Stimulated activated CD4-positive, alpha-beta T cell treated with anti-CD3 and anti-CD28 coated beads, Interleukin-2, amount 100 ng/mL, for 24 hours (primary cell): ENCODE measurements at places on chromosomes 7 and 10.

DNA sequence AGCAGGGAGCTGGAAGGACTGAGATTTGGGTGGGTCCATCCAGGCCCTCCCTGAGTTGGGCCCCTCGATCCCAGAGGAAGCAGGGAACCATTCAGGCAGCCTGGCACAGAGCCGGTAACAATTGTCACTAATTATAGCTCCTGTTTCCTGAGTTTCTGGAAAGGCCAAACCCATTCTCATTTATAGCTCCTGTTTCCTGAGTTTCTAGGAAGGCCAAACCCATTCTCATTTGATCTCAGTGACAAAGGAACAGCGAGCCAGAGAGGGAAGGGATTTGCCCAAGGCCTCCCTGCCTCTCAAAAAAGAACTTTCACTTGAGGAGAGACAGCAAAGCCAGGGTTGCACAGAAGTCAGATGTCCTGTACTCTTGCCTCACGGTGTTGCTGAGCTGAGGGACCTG lies 521.9 kb downstream of the TYW1 start:
- DNase-seq, result no peak

DNA sequence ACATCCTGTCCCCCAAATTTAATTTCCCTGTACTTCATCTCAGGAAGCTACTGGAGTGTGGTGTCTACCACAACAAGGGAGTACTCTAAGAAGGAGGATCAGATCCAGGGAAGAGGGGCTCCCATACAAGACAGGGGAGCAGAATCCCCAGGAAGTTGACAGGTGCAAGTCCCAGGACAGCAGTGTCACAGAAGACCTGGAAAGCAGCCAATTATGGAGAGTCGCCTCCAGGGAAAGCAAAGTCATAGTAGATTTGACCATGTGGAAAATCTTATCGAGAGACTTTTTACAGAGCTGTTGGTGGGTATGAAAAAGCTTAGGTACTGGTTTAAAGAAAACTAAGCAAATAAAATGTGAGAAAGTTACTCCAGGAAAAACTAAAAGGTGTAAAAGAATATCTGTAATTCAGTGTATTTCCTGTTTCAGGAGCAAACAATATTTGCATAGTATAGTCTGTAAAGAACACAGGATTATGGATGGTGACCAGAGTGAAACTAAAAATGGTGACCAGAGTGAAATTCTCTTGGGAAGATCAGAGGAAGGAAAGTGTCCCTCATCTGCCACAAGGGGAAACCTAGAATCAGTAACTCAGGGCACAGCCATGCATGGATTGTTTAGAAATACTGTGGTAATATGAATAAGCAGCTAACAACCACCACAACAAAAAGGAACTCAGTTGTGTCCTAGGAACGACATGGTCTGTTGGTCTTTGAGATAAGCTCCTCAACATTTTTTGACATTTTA lies 44.5 kb downstream of the LANCL2 start:
- no peak for DNase-seq

DNA sequence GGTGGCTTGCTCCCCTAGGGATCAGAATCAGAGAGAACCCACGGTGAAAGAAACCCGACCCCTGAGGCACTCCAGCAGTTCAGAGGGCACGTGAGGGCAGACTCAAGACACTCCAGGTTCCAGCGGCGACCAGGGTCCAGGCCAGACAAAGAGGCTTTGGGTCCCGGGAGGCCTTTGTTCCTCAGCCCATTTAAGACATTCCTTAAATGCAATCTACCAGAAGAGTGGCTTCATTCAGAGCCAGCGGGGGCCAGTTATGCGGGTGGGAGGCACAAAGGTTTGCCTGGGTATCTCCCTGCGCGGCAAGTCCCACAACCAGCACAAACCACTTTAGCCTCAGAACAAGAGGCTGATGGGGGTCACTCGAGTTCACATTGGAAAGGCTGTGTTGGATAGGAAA lies 53.6 kb downstream of the AFAP1L2 start:
- no peak for DNase-seq

GRCh38 chr10:112835944-112836451 lies 114.0 kb upstream of the TCF7L2 start:
- DNase-seq, result no peak

- no peak for DNase-seq
Observed at GRCh38 chr7:467393-467828, 52.2 kb downstream of the PDGFA start.

GRCh38 chr7:99229234-99229633 lies 21.3 kb upstream of the KPNA7 start:
- DNase-seq, result no peak

- DNase-seq, result no peak
Observed at GRCh38 chr7:79453558-79454360, at the start of gene MAGI2. MAGI2 (minus strand) TSS chr7:79453667; CDS start chr7:79453320, 347 bp downstream.

GRCh38 chr7:117011419-117012260 lies 58.3 kb downstream of the ST7 start:
- no peak for DNase-seq

DNA sequence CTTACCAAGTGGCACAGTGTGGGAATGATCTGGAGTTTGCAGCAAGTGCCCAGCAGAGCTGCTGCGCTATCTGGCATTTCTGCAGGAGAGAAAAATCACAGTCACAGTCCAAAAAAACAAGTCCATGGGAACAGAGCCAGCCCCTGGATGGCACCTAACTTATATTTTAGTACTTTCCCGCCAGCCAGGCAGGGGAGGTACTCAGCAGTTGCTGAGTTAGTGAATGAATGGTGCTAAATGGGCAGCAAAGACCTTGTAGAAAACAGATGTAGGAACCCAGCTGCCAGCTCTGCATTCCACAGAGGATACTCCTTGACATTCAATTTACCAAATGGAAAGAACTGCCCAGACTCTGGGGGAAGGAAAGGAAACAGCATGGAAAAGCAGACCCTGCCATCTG lies 54.5 kb downstream of the GSDME start:
- DNase-seq, result no peak

GRCh38 chr7:135620980-135621850 lies 41.1 kb upstream of the STMP1 start:
- DNase-seq, result peak; percentile 23

DNA sequence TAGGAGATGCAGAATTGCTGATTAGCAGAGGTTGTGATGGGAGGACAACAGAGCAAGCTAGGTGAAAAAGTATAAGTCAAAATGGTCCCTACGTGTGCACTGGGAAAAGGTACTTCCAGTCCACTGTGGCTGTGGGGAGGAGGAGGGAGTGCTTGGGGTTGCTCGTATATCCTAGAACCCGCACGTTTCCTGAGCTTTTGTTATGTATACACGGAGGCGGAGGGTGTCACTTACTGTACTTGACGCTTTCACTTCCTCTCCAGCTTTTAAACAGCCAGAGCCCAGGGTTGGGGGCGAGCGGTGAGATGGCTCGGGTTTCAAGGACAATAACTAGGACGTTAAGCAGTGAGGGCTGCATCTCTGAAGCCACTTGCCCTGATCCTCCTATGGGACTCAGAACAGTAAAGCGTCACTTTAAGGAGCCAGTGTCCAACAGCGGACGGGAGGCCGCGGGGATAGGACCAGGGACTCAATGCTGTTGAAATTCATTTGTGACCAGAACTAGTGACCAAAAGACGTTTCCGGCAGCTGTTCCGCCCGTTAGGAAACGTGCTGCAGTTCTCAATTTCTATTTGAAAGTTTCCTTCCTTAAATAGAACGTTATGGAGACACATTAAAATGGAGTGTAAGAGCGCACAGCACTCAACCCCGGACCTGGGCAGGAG lies 985 bp upstream of the ETV1 start:
- DNase-seq, result peak; percentile 3

DNA sequence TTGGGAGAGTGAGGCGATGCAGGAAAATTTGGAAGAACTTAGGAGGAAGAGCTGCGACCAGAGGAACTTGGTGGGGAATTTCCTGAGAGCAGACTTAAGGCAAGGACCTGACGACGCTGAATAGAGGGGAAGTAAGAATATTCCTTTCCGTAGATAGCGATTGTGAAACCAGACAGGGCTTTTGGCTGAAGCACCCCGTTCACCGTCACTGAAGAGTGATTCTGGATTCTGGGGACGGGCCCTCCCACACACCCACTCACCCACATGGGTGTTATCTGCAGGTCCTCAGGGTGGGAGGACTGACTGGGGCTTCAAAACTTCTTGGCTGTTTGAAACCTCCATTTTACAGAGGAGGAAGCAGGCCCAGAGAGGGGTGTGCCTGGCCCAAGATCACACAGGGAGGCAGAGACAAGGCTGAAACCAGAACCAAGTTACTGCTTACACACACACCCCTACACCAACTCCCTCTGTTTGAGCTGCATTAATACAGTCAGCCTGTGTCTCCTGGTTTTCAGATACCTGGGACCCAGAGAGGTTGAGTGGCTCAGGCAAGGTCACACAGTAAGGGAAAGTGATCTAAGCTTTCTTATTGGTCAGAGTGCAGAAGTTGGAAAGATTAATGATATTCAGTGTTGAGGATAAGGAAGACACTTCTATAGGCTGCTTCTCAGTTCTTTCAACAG lies 37.2 kb upstream of the CDH23 start:
- DNase-seq, result no peak

GRCh38 chr7:47583739-47584535 lies 2.0 kb upstream of the TNS3 start:
- DNase-seq, result no peak

- DNase-seq, result no peak
Observed at GRCh38 chr10:15408557-15408956, 37.5 kb upstream of the FAM171A1 start.

DNA sequence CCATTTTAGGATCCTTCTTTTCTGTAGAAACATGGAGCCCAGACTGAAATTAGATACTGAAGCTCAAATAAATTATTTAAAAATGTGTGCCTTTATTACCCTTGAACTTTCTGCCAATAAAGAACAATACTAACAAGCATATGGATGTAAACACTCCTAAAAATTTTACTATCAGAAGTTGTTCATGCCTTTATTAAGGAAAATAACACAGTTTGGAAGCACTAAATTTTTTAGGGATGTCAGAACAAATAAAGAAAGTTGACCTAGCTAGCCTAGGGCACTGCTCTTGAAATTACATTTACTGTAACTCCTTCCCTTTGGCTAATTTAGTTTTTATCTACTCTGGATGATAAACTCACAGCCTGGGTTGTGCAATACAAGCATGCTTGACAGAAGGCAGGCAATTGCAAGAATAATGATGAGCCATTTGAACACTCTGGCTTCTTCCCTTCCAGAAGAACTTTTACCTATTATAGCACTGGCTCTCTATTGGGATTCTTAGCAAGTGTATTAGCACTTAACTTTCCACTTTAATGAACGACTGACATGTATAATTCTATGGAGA lies 351.7 kb upstream of the C7orf33 start:
- DNase-seq, result no peak

GRCh38 chr7:147432079-147432478 lies 1158.5 kb upstream of the C7orf33 start:
- DNase-seq, result no peak

DNA sequence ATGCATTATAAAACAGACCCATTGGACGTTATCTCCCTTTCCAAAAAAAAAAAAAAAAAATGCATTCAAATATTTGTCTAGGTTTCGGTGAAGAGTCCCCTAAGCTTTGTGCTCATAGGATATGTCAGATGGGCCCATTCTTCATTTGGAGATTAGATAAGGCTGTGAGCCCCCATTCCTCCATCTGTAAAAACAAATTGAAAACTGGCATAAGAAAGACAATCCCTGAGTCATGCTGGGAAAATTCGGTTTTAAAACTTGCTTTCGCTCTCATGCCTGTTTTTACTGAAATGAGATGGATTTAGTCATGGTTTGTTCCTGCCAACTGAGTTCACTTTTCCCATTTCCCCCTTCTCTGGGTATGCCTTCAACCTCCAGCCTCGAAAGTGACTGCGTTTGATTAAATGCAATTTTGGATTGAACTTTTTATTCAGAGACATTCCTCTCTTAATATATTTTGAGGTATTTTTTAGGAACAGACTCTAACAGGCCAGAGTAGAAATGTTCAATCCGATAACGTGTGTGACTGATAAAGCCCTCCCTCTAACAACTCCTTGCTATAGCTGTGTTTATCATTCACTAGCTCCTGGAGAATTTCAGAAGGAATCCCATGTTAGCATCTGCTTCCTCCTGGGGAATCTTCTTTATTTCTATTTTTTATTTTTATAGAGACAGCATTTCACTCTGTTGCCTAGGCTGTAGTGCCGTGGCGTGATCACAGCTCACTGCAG lies 190.9 kb upstream of the LYZL2 start:
- no peak for DNase-seq

DNA sequence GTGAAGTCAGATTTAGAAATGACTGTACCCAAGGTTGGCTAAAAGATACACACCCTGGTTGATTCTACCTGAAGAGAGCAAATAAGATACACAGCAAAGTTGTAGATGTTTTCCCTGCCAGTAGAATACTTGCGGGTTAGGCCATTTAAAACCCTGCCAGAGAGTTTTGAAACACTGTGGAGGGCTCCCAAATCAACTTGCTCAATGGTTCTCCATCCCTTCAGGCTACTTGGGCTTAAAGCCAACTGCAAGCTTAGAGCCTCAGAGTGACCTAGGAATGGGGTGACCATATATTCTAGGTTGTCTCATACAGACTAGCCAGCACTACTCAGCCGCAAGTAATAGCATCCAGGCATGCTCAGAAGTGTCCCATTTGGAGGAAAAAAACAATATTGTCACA lies 10.0 kb downstream of the CAV1 start:
- no peak for DNase-seq

DNA sequence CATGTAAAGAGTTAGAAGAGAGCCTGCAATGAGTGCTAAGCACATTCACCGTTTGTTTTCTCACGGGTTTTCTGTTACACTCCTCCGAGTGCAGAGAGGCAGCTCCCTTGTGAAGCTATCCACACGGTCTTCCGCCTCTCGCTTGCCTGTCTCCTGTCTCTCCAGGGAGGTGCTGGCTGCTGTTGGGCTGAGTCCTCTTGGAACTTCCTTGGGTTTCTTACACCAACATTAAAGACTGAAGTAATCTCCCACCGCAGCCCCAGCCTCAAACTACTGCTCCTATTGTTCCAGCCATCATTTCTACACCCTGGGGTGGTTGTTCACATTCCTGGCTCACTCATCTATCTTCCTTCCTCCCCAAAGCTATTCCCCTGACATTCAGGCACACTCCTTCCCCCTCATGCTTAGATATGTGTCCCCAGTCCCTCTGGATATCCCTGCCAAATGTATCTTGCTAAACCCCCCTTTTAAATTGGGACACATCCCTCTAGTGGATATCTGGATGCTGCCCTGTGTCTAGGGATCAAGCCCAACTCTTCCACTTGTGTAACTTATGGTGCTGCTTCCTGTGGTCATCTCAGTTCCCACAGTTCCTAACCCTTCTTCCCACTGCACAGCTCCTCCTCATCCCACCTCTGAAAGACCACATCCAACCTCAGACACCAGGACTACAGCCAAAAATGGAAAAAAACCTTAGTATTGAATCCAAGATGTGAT lies 14.1 kb downstream of the ESYT2 start:
- peak; percentile 14 for DNase-seq

GRCh38 chr10:8403711-8404371 lies 349.4 kb downstream of the GATA3 start:
- no peak for DNase-seq

GRCh38 chr10:49301302-49301701 lies 2.3 kb downstream of the C10orf71 start:
- no peak for DNase-seq
